ENCODE measurements at places on chromosomes 13 and 19.

- DNase-seq, result no peak
Observed at GRCh38 chr13:23991119-23991518, 93.8 kb upstream of the C1QTNF9B start.

GRCh38 chr19:2475702-2476450 is at the start of gene GADD45B:
Gene GADD45B (plus strand): TSS chr19:2476127. CDS start chr19:2476359, 232 bp downstream.
- peak; percentile 97 for DNase-seq

DNA sequence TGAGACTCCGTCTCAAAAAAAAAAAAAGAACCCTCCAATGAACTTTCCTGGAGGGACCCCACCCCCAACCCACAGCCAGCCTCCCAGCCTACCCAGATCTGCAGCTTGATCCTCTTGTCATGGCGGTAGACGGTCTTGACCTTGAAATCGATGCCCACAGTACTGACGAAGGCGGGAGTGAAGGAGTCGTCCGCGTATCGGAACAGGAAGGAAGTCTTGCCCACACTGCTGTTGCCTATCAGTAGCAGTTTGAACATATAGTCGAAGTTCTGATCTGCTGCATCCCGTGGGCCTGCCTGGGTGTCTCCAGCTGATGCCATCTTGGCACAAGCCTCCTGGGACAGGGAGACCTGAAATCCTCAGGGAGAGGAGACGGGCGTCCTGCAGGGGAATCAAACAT is 2.4 kb downstream of the RAB3D start:
- no peak for DNase-seq

DNA sequence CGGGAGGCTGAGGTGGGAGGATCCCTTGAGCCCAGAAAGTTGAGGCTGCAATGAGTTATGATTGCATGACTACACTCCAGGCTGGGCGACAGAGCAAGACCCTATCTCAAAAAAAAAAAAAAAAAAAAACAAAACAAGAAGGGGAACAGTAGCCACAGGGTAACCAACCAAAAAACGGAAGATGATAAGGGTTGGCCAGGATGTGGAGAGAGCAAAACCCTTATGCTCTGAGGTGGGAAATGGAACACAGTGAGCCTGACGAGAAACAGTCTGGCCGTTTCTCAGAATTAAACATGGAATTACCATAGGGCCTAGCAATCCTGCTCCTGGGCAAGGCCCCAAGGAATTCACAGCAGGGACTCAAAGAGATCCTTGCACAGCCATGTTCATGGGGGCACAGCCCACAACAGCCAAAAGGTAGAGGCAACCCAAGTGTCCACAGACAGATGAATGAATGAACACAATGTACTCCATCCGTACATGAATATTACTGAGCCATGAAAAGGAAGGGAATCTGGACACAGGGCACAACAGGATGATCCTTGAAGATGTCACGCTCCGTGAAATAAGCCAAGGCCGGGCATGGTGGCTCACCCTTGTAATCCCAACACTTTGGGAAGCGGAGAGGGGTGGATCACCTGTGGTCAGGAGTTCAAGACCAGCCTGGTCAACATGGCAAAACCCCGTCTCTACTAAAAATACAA is 11.3 kb downstream of the NMRK2 start:
- no peak for DNase-seq

DNA sequence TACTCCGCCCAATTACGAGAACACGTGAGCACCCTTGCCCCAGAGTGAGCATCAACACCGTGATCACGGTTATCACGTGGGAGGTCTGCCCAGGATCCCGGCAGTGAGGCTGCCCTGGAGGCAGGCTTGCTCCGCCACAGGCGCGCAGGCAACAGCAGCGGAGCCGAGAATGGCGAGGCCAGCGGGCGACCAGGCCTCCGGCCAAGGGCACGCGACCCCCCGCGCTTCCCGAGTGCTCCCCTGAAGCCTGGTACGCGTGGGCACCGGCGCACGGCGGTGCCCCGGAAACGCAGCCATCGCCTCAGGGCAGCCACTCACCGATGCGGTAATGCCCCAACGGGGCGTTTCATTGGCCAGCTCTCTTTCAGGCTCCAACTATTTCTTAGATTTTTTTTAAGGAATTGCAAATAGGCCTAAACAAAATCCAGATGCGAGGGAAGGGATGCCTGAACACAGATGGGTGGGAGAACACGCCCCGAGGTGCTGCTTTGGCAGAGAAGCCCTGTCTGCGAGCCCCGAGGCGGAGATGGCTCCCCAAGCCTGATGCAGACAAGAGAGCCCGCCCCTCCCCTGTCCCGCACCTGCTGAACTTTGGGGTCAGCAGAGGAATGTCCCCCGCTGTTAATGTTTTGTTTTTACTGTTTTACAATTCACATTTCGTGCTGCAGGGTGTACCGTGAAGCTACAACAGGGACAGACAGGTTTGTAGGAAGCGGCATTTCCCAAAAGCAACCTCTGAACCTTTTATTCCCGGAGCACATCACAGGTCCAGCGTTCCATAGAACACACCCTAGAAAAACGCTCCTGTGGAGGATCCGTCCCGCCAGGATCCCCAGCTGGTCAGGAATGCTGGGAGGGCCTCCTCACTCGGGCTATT is 132.7 kb downstream of the ZDHHC20 start:
- no peak for DNase-seq

GRCh38 chr19:1608359-1609102 is 3.3 kb upstream of the UQCR11 start:
- DNase-seq, result no peak

- DNase-seq, result no peak
Observed at GRCh38 chr19:42409477-42409876, 17.7 kb downstream of the LIPE start.

DNA sequence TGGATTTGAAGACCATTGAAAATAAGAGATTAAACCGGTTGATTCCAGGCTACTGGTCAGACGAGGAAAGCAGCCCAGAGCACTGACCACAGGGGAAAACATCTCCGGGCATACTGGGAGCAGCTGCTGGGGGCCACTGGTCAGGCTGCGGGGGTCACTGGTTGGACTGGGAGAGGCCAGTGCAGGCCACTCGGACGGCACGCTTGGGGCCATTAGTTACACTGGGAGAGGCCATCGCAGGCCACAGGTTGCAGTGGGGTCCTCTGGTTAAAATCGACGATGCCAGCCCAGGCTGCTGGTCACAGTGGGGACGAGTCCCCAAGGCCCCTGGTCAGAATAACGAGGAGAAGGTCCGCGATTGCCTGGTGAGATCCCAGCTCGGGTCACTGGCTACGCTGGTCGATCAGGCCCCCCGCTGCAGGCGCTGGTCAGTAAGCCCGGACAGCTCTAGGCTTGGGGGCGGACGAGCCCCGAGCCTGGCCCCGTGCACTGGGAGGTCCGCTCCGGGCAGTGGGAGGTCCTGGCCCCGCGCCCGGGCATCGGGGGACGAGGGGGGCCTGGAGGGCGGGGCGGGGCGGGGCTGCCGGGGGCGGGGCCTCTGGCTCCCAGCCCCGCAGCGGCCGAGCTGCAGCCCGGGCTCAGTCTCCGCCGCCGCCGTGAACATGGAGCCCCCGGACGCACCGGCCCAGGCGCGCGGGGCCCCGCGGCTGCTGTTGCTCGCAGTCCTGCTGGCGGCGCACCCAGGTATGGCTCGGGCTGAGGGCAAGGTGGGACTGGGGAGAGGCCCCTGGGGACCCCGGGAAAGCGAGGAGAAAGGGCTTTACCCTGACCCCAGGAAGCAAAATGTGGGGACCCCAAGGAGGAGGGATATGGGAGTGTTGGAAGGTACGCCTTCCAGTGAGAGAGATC is at the start of gene BCAM:
BCAM (plus strand) TSS at position 641 of the 909 bp plus-strand sequence; CDS start at position 663, 22 bp downstream.
- DNase-seq, result no peak

- no peak for DNase-seq
Observed at GRCh38 chr13:109151255-109151654, 521.8 kb downstream of the MYO16 start.

DNA sequence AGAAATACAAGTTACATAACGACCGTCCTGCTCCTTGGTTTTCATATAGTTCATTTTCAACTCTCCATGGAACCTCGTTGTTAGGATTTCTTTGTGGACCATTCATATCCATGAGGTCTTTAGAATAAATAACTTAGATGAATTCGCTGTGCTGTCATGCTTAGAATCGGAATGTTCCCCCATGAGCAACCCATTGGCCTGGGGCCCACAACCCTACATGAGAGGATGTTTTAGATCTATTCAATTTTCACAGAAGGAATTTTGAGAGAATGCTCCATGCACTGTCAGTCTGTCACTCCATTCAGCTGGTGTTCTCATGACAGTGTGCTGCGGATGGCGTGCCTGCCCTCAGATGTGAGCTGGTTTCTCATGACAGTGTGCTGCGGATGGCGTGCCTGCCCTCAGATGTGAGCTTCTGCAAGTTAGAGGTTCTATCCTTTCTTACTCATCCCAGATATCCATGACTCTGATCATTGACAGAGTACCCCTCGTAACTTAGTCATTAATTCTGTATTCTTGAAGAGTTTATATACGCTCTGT is 1193.1 kb downstream of the EFNB2 start:
- no peak for DNase-seq

- no peak for DNase-seq
Observed at GRCh38 chr13:44271473-44271872, 102.2 kb upstream of the SERP2 start.

GRCh38 chr13:105587786-105588185 is 947.7 kb downstream of the EFNB2 start:
- DNase-seq, result no peak

DNA sequence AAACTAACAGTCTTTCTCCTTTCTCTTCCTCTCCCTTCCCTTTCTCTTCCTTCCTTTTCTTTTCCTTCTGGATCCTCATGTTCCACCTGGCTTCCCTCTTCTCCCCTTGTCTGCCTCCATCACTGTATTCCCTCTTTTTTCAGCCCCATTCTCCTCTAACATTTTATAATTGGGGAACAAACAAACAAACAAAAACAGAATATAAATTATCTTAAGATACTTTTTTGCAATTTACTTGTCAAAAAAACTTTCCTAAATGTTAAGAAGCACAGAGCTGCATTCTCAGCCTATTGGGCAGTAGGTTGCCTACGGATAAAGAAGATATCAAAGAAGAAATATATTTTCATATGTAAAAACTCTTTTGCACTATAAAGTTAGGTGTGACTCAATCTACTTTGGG is 1382.2 kb upstream of the MIR17HG start:
- no peak for DNase-seq

- no peak for DNase-seq
Observed at GRCh38 chr13:45048890-45049407, 59.6 kb downstream of the GPALPP1 start.

GRCh38 chr19:55353803-55354697 is 469 bp downstream of the COX6B2 start:
- peak; percentile 46 for DNase-seq

GRCh38 chr19:48246101-48246500 is 9.6 kb downstream of the CARD8 start:
- DNase-seq, result no peak

DNA sequence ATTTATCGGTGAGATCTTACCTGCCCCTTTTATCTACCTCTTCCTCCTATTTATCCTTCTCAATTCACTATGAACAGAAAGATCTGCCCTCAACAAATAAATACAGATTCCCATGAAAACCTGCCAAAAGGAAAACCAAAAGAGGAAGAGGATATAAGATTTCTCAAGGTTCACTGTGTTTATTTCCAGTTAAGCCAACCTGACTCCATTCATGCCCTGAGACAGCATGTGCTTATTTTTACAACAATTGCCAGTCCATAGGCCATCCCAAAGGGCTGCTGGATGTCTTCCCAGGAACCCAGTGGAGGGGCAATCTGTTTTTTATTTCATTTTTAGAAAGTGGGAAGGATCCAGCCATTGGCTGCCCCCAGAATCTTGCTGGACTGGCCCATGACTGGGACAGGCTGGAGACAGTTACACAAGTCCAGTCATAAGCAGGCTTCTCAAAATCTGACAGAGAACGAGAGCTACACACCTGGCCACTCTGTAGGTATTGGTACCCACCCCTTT is 209.1 kb downstream of the IRS2 start:
- no peak for DNase-seq

DNA sequence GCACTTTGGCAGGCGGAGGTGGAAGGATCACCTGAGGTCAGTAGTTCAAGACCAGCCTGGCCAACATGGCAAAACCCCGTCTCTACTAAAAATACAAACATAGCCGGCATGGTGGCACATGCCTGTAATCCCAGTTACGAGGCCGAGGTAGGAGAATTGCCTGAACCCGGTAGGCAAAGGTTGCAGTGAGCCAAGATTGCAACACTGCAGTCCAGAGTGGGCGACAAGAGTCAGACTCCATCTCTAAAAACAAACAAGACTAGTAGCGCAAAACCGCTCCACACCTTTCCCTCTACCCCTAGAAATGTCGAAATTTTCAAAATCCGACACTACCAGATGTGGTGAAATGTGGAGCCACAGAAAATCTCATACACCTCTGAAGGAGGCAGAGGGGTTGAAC is 11.2 kb upstream of the TYROBP start:
- DNase-seq, result no peak

GRCh38 chr13:111327730-111328573 is 7.5 kb downstream of the TEX29 start:
- DNase-seq, result no peak

- DNase-seq, result no peak
Observed at GRCh38 chr13:114174529-114174961, 4.5 kb upstream of the CFAP97D2 start.

GRCh38 chr13:43072394-43072793 is 49.0 kb downstream of the DNAJC15 start:
- no peak for DNase-seq

DNA sequence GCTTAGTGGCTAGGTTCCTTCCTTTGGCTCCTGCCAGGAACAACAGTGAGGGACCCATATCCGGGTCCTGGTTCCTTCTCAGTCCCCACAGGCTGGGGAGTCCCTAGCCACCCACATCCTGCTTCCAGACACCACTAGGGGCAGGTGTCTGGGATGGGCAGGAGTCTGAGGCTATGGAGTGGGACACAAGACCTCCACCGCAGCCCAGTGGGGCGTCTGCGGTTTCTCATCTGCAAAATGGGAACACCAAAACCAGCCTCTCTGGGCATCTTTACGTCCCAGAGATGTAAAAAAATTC is 879 bp upstream of the FCGBP start:
- no peak for DNase-seq

- DNase-seq, result no peak
Observed at GRCh38 chr19:55487924-55488687, at the start of gene SSC5D. Gene SSC5D (plus strand): TSS chr19:55488436. CDS start chr19:55488590, 154 bp downstream.

- DNase-seq, result peak; percentile 55
Observed at GRCh38 chr19:43639519-43640423, at the start of gene CADM4. Gene CADM4 (minus strand): TSS chr19:43639850. CDS start chr19:43639790, 60 bp downstream.

- DNase-seq, result peak; percentile 66
Observed at GRCh38 chr13:46321494-46322225, 65.4 kb downstream of the RUBCNL start.

DNA sequence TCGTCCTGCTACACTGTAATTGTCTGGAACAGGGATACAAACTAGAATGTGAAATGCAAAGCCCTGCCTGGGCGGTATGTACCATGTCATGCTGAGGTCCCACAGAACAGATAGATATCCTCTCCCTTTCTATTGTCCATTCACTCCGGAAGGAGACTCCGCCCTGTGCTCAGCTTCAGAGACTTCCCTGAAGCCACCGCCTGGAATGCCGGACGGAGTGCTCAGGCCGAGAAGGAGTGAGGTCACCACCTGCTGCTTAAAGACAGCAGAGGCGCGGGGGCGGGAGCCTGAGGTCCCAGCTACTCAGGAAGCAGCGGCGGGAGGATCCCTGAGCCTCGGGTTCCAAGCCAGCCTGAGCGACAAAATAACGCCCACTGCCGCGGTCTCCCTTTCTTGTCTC is 890 bp upstream of the ZNF611 start:
- no peak for DNase-seq
